ENCODE measurements at places on chromosomes 12 and 14. TPM values are rescaled to one million over a fixed set of nuclear protein-coding genes. Genes with fewer than 3 reads are reported as not detected.

CRIP1 gene
- 9.4 TPM for total RNA-seq

PTHLH gene
- total RNA-seq, result 13.7 TPM

MANSC4 gene
- total RNA-seq, result not detected

WNT1 gene
- not detected for total RNA-seq

CCNK gene
- total RNA-seq, result 74.9 TPM

KRT72 gene
- total RNA-seq, result not detected

SLCO1B1 gene
- not detected for total RNA-seq

FGF6 gene
- total RNA-seq, result 0.74 TPM

IL31 gene
- total RNA-seq, result not detected

KRT78 gene
- total RNA-seq, result not detected

KRT73 gene
- total RNA-seq, result 0.11 TPM

CD163 gene
- total RNA-seq, result 19.1 TPM

CEP170B gene
- total RNA-seq, result 4.9 TPM

CARMIL3 gene
- total RNA-seq, result 1.5 TPM

TOMM20L gene
- not detected for total RNA-seq

KIF5A gene
- 1.5 TPM for total RNA-seq

DUSP16 gene
- 31.8 TPM for total RNA-seq

CLEC4D gene
- total RNA-seq, result 0.32 TPM

LMNTD1 gene
- 2.3 TPM for total RNA-seq

PARPBP gene
- 21.4 TPM for total RNA-seq

DIO2 gene
- 2.4 TPM for total RNA-seq

LRFN5 gene
- total RNA-seq, result 45.9 TPM

CLEC14A gene
- total RNA-seq, result 27.5 TPM

PPP1R1A gene
- total RNA-seq, result 1.6 TPM

KRT6A gene
- total RNA-seq, result not detected

PEX5 gene
- 27.7 TPM for total RNA-seq

SFSWAP gene
- total RNA-seq, result 29.0 TPM

SYNE3 gene
- 14.6 TPM for total RNA-seq

CLEC1B gene
- not detected for total RNA-seq

TMEM233 gene
- total RNA-seq, result 1.4 TPM

PRB2 gene
- not detected for total RNA-seq

ABCC9 gene
- total RNA-seq, result 75.2 TPM

FAM186B gene
- total RNA-seq, result 0.16 TPM

PAPLN gene
- total RNA-seq, result 4.8 TPM

SLC6A12 gene
- 0.21 TPM for total RNA-seq

OAS3 gene
- 11.3 TPM for total RNA-seq

NANOG gene
- total RNA-seq, result 0.21 TPM

EML5 gene
- total RNA-seq, result 7.0 TPM

ANKRD33 gene
- not detected for total RNA-seq

KRT85 gene
- not detected for total RNA-seq

CCDC177 gene
- 0.05 TPM for total RNA-seq

LHX5 gene
- total RNA-seq, result not detected

HHIPL1 gene
- total RNA-seq, result 3.8 TPM

TMPRSS12 gene
- total RNA-seq, result not detected

IFI27L1 gene
- 7.2 TPM for total RNA-seq

SPIC gene
- 0.42 TPM for total RNA-seq

TROAP gene
- total RNA-seq, result 10.4 TPM

CPNE6 gene
- total RNA-seq, result 0.58 TPM

SNRPF gene
- total RNA-seq, result 12.3 TPM

BDKRB1 gene
- total RNA-seq, result 3.0 TPM

PRB4 gene
- total RNA-seq, result not detected

TCL1B gene
- not detected for total RNA-seq
